Activated T-cell treated with anti-CD3 and anti-CD28 coated beads for 1 hour (primary cell): ENCODE measurements at places on chromosomes 2 and 18.

GRCh38 chr18:60100778-60101177, 201.0 kb downstream of the PMAIP1 start:
- no peak for DNase-seq

GRCh38 chr2:216665242-216665641, 30.1 kb downstream of the IGFBP5 start:
- DNase-seq = no peak

GRCh38 chr18:36247036-36247435, 50.5 kb upstream of the FHOD3 start:
- no peak for DNase-seq

- DNase-seq = no peak
Measured at GRCh38 chr2:45009303-45009927, at the start of gene SIX2. SIX2 (minus strand) TSS chr2:45009452; CDS start chr2:45009110, 342 bp downstream.

DNA sequence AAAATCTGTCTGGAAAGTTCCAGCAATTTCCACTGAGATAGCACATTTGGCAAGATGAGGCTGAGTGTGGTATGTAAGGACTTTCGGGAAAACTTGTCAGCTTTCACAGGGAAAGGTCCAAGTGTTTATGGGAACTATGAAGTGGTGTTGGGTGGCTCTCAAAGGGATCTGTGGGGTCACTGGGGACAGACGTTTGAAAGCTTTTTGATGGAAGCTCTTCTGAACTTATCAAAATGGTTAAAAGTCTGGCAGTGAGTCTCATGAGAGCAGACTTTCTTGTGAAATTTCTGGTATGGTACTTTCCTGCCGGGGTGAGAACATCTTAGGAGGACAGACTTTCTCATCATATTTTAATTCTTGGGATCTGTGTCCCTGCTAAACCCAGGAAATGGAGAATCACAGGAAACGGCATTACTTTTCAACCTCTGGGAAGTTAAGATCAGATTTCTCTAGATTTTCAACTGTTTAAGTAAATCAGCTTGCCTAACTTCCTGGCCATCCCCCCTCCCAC, 546.3 kb upstream of the ZEB2 start:
- DNase-seq = no peak

- no peak for DNase-seq
Measured at GRCh38 chr2:134120406-134120732, 133.5 kb upstream of the MGAT5 start.

- no peak for DNase-seq
Measured at GRCh38 chr18:79677221-79677620, 2.4 kb upstream of the CTDP1 start.

DNA sequence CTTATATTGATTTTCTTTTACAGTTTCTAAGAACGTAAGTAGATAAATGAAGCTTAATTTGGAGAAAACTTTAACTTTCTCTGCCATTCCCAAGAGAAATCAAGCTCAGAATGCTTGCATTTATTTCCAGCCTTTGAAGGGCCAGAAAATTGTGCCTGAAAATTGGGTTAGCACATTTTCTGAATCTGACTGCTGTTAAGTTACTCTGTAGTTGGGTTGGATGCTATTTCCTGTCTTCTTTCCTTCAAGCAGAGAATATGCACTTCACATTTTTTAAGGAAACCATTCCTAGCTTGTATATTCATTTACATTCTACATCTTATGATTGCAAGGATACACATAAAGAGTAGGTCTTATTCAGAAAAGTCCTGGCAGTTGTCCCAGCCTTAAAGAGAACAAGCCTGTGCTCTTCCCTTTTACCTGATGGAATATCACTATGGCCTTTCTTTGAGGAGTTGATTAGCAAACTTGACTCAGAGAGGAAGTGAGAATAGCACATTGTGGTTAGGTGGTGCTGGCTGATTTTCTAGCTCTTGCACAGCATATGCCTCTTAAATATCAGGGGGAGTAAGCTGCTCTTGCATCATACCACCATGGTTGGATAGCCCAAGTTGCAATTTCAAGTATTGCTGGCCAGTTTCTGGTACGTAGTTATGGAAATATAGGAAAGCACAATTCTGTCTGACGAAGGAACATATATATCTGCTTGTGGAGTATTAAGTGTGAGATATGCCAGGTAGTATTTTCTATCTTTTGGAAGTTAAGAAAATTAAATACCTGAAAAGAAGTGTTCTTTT, 133.7 kb downstream of the COMMD1 start:
- DNase-seq = no peak

GRCh38 chr2:173652311-173652710, 297.6 kb downstream of the CDCA7 start:
- DNase-seq = no peak

GRCh38 chr2:175462246-175462645, 280.7 kb upstream of the ATP5MC3 start:
- DNase-seq = no peak

- no peak for DNase-seq
Measured at GRCh38 chr2:67600222-67600871, 203.2 kb downstream of the ETAA1 start.

DNA sequence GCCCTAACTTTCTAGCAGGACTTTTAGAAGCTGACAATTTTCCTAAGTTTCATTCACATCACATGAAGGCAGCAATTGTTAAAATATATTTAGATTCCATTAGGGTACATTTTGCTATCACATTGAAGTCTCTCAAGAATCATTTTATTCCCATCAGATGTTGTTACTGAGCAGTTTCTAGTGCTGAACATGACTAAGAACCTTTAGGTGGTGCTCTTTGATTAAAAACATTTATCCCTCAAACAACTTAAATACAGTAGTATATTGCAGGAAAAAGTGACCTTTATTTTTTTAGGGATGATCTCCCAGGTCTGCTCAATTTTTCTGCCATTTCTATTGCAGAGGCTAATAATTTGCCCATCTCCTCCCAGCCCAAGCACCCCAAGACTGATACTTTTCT, 22.9 kb upstream of the NARS1 start:
- DNase-seq = no peak

DNA sequence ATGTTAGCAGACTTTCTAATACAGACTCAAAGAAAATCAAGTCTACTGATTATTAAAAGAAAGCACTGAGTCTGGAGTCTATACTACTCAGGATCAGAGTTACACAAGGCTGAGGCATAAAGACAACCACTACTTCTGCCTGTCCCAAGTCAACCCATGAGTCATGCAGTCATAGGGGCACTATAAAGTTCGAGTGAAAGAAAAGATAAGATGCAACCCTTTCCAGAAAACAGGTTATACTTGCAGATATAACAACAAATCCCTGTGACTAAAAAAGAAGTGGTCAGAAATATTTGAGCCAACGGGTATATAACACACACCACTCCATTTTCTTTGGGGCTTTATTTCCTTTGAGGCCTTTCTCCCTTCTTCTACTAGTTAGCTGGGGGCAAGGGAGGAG, 18.6 kb upstream of the SCRN3 start:
- no peak for DNase-seq

DNA sequence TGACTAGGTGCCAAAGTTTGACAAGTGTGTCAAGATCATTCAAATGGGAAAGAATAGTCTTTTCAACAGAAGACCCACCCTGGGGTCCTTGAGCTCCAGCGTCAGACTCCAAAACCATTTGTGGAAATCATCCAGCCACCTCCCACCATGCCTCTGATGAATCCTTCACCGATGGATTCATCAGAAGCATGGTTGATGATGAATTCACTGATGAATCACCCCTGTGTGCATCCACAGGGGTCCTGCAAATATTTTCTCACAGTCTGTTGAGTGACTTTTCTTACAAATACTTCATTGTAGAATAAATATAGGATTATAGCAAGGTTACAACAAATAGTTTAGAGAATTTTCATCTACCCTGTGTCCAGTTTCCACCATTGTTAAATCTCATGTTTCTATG, 4.3 kb downstream of the UGT1A9 start:
- DNase-seq = no peak
